Spinal cord (tissue), 10 donors: ENCODE measurements at places on chromosomes 1 and 21. TPM values are rescaled to one million over a fixed set of nuclear protein-coding genes. Genes with fewer than 3 reads are reported as not detected.

The LCE2A gene
- not detected for polyA plus RNA-seq

The RHD gene
- 1.2 TPM for polyA plus RNA-seq

The PDE4B gene
- 96.4 TPM for polyA plus RNA-seq

The OVAAL gene
- polyA plus RNA-seq, result 0.17 TPM

The SESN2 gene
- 17.6 TPM for polyA plus RNA-seq

The ITGB2 gene
- 20.9 TPM for polyA plus RNA-seq

The CLIC4 gene
- 97.4 TPM for polyA plus RNA-seq

The GJB3 gene
- not detected for polyA plus RNA-seq

The PROK1 gene
- polyA plus RNA-seq, result 1.0 TPM

The OR2L13 gene
- polyA plus RNA-seq, result 6.4 TPM

The SPATA1 gene
- polyA plus RNA-seq, result 0.90 TPM

The BMP8A gene
- polyA plus RNA-seq, result 4.7 TPM

The TDRD5 gene
- 2.3 TPM for polyA plus RNA-seq

The KRTAP19-1 gene
- polyA plus RNA-seq, result not detected

The GNG4 gene
- 132 TPM for polyA plus RNA-seq

The ATP6V1G3 gene
- polyA plus RNA-seq, result not detected
